ENCODE measurements at places on chromosomes 12 and 14.

DNA sequence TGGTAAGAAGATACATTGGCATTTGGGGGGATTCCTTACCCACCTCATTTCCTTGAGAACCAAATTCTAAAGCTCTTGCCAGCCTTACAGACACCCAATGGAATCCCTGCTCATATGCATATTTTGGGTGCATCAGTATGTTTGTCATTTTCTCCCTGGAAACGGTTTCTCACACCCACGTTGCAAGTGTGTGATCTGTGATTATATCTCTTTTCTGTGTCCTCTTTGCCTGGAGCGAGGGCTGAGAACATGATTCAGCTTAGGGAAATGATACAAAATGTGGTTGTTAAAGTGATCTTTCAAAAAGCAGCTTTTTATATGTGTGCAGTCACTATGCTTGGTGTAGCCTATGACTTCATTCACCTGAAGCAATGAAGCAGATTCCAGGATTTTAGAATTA, 52.0 kb downstream of the KCNMB4 start:
- DNase-seq = no peak

DNA sequence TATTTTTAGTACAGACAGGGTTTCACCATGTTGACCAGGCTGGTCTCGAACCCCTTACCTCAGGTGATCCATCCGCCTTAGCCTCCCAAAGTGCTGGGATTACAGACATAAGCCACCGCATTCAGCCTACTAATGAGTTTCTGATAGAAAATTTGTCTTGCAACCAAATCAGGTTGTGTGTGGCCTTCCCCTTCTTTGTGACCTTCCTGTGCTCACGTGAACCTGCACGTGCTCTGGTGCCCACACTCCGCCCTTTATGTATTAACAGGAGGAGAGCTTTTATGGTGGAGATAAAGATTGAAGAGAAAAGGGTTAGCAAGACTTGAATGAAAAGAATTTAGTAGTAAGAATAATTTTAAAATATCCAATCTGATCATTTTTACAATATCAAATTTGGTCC, 343.5 kb upstream of the TMEM132C start:
- DNase-seq = no peak

- no peak for DNase-seq
These were observed 219.6 kb downstream of the PHETA1 start for GRCh38 chr12:111149299-111149698.

DNA sequence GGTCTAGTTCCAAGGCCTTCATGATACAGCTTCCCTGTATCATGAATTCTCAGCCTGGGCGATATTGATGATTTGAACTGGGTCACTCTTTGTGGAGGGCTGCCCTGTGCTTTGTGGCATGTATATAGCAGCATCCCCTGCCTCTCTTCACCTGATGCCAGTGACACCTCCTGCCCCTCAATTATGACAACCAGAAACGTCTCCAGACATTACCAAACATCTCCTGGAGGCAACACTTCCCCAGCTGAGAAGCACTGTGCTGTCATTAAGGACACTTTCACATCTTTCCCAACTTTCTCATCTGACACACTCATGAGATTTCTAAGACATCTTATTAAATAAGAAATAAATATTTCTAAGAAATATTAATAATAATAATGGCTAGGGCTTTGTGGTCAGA, 315.3 kb downstream of the BCL11B start:
- DNase-seq = no peak

- no peak for DNase-seq
These were observed 357.1 kb upstream of the MGAT4C start for GRCh38 chr12:86613311-86613710.

DNA sequence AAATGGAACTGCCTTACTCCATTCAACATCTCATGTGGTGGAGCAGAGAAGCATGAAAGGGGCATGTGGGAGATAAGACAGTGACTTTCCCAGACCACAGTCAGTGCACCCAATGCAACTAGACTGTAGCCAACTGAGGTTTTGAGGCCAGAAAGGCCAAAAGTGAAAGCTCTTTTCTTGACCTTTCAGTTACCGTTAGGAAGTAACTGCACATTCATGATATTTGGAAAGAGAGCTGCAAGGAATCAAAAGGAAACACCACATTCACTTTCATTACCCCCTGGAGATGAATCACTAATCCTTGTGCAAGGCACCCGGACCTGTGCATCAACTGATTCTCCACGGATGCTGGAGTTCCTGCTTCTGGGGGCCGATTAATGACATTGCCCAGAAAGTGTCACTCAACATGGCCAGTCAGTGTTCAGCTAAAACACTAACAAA, 72.9 kb upstream of the ELK3 start:
- DNase-seq = no peak

GRCh38 chr14:75643985-75644384, 16.7 kb downstream of the ERG28 start:
- no peak for DNase-seq

DNA sequence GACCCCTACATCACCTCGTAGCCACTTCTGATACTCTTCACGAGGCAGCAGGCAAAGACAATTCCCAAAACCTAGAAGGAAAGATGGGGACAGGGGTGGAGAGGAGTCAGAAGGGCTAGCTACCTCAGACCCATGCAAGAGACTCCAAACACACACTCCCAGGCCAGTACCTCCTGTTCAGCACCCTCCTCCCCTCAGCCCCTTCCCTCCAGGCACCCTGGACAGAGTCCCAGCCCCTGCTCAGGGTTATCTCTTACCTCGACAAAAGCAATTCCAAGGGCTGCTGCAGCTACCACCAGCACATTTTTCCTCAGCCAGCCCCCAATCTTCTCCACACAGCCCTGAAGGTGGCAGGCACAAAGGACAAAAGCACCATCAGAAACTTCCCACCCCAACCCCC, 3.3 kb downstream of the CD63 start:
- DNase-seq = no peak

DNA sequence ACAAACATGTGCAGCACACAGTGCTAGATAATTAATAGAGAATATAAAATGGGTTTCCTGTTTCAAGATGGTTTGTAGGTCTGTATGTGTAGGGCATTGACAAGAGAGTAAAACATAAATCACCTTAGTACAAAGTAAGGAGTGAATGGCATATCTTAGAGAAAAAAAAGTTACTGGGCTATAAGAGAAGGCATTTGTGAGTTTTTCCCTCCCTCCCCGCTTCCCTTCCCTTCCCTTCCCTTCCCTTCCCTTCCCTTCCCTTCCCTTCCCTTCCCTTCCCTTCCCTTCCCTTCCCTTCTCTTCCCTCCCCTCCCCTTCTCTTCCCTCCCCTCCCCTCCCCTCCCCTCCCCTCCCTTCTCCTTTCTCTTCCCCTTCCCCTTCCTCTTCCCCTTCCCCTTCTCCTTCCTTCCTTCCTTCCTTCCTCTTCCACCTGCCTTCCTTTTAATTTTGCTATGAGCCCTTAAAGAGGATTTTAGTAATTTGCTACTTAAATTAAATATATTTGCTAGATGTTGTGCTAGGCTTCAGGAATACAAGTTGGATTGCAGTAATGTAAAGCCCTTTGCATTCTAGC, 57.1 kb downstream of the LRRK2 start:
- DNase-seq = no peak

GRCh38 chr14:83842547-83842946, 1687.4 kb upstream of the FLRT2 start:
- DNase-seq = no peak

GRCh38 chr12:27511031-27511722, 12.8 kb upstream of the PPFIBP1 start:
- no peak for DNase-seq

DNA sequence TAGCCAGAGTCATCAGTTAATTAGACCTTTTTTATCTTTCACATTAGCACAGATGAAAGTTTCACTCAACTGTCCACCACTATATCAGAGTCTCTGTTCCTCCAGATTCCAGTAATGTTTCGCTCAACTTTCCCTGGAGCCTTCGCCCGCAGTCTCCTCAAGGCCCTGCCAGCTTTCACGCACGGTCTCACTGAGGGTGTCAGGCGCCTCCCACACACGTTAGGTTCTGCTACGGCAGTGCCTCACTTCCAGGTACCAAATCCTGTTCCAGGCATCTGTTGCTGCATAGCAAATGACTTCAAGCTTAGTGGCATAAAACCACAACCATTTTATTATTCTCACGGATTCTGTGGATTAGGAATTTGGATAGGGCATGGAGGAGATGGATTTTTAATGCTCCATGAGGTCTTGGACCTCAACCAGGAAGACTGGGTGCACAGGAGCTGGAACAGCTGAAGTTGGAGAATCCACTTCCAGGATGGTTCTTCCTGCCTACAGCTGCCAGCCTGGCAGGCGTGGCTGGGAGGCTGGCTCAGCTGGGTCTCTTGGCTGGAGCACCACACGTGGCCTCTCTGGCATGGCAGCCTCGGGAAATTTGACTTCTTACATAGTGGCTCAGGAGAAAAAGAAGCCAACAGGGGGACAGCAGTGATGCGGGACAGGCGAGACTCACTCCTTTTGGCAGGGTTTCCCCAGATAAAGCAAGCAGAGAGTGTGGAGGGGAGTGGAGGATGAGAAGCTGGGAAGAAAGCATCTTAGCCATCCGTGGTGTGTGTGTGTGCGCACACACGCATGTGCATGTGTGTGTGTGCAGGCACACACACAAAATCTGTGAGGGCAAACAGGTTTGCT, 21.3 kb upstream of the BCDIN3D start:
- DNase-seq = no peak

GRCh38 chr12:94954948-94955592, 48.4 kb downstream of the NDUFA12 start:
- DNase-seq = no peak

GRCh38 chr12:62668782-62669181, 202.2 kb downstream of the MON2 start:
- no peak for DNase-seq

GRCh38 chr14:98931911-98932310, 340.1 kb downstream of the BCL11B start:
- DNase-seq = peak; percentile 50

GRCh38 chr12:41917938-41918341, 226.7 kb downstream of the GXYLT1 start:
- no peak for DNase-seq

- DNase-seq = no peak
These were observed 31.7 kb downstream of the GALNT4 start for GRCh38 chr12:89492883-89493282.

DNA sequence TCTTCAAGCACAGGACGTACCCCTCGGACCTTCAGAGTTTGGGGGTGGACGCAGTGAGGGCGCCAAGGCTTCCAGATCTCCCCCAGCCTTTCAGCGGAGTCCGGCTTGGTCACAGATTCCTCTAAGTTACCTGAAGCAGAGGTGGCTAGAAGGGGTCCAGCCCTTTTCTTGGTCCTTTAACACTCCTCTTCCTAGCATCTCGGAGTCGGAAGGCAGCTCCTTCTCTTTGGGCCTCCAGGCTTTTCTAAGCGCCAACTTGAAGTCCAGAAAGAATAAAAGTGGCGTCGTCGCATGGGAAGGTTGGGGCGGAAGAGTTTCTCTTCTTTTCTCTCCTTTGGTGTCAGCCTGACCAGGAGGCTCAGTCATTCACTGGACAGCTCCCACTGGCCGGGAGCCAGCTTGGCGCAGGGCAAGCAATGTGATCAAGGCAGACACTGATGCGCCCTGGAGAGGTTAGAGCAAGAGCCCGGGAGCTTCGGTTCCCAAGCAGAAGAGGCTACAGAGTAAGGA, 9.6 kb downstream of the OR6S1 start:
- no peak for DNase-seq

GRCh38 chr12:85872497-85873091, 1.5 kb upstream of the NTS start:
- DNase-seq = no peak

DNA sequence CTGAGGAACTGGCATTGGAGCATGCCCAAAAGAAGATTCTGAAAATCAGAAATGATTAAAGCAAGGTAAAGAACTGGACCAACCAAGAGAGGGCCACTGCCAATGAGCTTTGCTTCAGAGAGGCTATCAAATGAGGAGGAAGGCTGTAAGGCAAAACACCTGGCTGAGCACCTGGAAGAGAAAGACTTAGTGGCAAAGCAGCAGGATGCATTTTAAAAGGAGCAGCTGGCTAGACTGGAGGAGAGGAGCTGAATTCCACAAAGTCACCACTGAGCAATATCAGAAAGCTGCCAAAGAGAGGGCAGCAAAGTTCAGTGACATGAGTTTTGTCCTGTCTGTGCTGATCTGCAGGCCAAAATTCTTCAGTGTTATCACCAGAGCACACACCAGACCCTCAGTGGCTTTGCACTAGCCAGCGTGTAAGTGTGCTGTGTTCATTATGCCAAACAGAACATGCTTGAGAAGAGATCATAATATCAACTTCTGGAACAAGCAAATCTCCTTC, 338.7 kb downstream of the TRHDE start:
- no peak for DNase-seq

DNA sequence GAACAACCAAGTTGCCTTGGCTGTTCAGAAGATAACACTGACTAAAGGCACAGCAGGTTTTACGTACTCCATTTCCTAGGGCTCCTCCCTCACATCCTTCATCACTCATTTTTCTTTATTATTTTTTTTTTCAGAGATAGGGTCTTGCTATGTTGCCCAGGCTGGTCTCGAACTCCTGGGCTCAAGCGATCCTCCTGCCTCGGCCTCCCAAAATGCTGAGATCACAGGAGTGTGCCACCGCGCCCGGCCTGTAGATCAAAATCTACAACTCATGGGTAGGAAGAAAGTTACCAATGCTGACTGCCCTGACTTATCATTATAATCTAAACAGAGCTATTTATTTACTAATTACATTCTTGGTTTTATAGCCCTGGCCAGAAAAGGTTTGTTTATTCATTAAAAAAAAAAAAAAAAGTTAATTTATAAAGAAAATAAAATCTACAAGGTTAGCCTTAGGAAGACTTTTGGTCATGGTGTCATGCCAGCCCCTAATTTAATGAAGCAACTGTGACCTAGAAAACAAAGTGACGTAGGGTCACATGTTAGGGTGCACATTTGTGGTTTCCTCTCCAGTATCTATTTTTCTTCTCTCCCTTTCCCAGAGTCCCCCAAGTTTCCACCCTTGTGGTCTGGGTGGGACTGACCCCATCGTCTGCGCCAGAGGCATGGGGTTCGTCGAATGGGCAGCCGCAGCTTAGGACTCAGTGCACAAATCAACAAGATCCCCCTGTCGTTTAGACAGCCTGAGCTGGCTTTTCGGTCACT, 19.0 kb upstream of the FOXN3 start:
- no peak for DNase-seq

DNA sequence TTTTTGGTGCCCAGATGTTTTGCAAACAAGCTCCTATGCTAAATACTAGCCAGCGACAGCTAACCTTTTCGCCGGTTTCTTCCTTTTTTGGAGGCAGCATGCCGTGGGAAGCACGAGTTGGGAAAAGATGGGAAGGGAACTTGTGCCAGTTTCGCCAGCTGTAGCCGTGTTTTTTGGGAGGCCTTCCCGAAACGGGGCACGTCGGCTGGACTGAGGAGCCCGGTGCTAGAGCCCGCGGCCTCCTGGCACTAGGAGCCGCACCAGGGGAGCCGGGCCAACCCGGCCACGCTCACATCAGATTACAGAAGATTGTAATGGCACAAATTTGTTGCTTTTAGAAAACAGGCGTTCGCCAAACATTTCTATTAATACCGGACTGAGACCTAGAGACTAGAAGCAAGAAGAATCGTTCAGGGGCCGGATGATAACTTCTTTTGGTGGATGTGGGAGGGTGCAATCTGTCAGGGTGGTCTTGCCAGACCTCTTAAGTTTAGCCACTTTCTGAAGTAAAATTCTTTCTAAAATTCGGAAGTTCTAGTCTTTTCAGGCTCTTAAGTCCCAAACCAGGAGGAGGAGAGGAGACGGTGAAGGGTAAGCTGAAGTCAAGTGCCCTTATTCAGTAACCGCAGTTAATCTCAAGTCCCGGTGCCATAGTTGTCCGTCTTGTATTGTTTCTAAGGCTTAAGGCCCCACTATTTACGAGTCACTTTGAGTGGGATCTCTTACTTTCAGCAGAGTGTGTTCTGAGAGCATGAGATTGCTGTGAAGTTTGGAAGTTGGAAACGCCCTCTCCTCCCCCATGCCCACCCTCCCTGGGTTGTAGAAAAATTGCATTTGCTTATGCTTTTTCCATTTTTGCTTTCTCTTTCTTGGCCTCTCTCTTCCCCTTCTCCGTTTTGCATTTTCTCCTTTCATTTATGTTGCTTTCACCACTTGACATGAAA, 1.3 kb downstream of the RASSF3 start:
- no peak for DNase-seq

Measured in activated CD4-positive, alpha-beta T cell treated with anti-CD3 and anti-CD28 coated beads for 1 hour (primary cell).